ENCODE measurements at places on chromosomes 2 and 18.

GRCh38 chr18:79498662-79499061 lies 102.9 kb downstream of the NFATC1 start:
- DNase-seq, result no peak

- no peak for DNase-seq
These were observed 169.2 kb downstream of the LNPK start for GRCh38 chr2:175832866-175833265.

DNA sequence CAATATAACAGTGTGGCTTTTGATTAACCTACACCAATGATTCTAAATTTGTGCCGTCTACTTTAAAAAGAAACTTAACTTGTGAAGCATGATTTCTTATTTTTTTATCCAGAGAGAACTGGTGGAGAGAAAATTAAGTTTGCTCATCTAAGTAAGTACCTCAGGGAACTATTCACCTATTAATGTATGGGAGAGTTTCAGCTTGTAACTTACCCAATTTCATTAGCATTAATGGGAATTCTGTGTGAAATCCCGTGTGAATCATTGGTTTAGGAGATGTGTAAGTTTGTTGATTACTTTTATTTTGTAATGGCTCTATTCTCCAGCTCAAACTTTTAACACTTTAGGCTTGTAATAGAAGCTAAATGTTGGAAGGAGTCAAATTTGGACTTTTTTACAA lies 1061.5 kb downstream of the TDRD15 start:
- DNase-seq, result no peak

- no peak for DNase-seq
These were observed 27.8 kb upstream of the ICOS start for GRCh38 chr2:203908797-203909185.

DNA sequence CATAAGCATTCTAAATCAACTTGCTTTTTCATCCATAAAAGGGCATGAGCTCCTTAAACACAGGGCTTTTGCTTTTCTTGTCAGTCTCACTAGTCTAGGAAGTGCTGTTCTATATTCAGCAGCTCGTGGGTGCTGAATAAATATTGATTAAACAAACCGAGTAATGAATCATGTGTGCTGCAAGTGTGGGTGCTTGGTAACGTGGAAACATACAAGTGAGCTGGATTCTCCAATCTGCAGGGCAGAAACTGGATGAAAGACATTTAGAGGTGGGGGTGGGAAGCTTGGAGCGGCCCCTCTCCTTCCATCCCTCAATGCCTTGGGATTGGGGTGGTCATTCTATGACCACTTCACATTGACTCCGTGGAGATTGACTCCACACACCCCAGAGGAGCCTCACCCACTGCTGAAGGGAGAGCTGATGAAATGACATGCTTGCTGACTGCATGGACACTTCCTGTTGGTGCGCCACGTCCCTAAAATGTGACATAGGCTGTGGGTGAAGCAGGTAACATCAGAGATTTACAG lies 114.6 kb downstream of the DOCK10 start:
- no peak for DNase-seq

DNA sequence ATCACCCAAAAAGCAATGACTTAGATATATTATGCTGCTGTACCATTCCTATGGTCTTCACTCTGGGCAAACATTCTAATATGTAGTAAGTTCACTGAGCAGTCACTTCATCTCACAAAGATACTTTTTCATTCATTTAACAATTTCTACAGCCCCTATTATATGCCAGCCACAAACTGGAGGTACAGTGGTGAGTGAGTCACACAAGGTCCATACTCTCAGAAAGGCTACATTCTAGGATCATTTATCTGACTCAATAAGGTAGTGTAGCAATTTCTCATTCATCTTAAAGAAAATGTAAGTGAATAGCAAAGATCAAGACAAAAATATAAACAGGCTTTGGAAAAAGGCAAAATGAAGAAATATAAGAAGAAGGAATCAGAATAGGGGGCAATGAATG lies 40.5 kb downstream of the NHEJ1 start:
- DNase-seq, result no peak

GRCh38 chr18:27964811-27965210 lies 212.1 kb downstream of the CDH2 start:
- no peak for DNase-seq

- peak; percentile 16 for DNase-seq
These were observed 138.8 kb downstream of the MCFD2 start for GRCh38 chr2:46776687-46777327.

DNA sequence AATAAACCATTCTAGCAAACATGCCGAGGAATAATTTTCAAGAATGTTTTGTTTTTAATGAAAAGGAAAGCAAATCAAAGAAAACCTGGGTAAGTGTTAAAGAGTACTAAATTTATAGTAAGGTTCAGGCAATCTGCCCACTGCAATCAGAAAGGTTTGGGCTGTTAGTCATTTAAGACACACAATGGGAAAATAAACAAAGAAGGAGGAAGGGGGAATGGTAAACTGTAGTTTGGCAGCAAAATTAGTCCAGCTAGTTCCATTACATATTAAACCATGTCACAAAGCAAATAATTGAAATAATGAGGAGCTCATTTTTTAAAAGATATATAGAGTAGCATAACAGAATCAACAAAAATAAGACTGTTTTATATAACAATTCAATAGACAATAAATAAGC lies 87.5 kb upstream of the COPS8 start:
- peak; percentile 78 for DNase-seq

DNA sequence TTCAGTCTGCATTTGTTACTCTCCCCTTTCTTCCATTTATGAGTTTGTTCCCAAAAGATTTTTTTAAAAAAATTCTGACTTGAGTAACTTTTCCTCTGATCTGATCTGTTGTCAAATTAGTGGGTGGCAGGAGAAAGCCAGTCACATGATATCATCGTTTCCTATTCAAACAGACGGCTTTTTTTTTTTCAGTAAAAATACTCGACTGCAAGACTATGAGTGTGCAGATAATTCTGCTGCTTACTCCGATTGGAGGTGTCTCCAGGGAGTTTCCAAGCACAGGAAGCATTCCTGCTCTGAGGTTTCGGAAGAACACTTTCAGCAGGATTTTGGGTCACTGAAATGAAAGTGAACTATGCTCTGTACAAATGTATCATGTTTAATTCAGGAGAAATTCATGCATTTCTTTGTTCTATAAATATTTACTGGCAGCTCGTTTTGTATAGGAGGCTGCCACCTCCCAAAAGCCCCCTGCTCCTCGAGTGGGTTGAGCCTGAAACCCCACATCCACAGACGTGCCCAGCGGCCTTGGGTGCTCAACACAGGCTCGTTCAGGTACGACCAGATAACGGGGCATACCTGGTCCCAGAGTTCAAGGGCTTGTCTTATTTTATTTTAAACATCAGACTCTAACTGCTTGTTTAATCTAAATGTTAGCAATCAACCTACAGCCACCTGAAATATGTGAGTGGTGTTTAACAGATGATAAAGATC lies 126.9 kb upstream of the ZNF516 start:
- no peak for DNase-seq

DNA sequence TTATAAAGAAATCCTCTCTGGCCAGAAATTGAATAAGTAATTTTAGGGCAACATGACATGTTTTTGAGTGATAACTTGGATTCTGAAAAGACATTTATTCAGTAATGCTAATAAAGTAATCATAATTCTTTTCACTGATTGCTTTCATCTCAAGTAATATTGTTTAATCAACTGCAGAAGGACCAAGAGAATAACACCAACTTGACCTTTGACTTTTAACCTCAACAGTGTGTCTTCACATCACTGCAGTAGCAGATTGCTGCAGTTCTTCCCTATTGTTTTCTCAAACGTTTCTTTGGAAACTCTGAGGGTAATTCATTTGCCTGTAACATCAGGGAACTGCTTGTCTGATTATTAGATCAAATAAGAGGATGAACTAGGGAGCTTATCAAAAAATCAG lies 104.9 kb upstream of the UPP2 start:
- DNase-seq, result no peak

DNA sequence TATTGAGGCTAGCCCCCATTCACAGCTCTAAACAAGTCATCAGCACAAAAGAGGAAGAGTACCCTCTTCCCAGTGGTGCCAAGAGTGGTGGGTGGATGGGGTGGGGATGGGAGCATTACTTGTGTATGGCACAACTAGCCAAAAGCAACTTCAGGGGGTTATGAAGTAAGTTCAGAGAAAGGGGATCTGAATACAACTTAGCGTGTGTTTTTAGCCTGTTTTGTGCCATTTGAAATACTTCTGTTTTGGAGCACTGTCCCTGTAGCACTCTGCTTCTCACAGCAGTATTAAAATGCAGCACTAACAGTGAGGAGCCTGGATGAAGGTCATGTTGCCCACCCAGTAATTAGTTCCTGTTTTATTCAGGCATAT lies 113.5 kb downstream of the CRIM1 start:
- DNase-seq, result no peak

DNA sequence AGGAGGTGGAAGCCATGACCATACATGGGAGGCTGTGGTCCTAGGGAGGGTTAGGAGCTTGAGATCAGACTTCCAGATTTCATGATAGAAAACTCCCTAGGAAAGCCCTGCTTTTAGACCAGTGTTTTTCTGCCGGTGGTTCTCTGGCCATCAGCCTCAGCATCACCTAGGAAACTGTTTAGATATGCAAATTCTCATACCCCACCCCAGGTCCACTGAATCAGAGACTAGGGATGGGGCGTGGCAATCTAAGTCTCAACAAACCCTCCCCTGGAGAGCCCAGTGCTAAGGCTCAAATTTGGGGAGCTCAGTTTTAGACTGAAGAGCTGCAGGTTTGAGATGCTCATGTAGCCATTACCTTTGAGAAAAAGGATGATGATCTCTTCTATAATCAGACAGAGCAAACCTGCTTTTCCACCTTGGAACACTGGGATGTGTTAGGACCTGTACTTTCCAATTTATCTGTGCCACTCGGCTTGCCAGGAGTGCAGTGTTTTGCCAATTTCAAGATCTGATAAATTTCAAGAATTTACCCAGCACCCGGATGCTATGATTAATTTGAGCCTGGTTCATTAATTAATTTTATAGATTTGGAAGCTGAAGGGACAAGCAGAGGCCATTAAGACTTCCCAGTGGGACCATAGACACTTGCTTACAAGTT lies 31.5 kb upstream of the LYPD6B start:
- DNase-seq, result no peak

DNA sequence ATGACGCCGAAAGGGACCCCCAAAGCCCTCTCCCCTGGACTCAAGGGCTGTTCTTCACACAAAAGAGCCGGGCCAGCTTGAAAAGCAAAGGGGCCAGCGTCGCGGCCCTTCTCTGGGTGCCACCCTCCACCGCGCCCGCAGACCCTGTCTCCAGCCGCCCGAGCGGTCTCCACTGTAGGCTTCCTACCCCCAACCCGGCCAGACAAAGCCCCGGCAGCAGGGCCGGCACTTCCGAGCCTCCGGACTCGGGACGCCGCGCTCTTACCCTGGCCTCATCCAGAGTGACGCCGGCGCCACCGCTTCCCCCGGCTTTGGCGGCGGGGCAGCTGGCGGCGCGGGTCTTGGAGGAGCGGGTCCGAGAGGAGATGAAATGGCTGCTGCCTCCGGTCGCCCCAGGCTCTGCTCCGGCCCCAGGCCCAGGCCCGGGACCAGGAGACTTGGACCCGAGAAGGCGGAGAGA lies 603 bp downstream of the ATAD2B start:
- DNase-seq, result no peak

DNA sequence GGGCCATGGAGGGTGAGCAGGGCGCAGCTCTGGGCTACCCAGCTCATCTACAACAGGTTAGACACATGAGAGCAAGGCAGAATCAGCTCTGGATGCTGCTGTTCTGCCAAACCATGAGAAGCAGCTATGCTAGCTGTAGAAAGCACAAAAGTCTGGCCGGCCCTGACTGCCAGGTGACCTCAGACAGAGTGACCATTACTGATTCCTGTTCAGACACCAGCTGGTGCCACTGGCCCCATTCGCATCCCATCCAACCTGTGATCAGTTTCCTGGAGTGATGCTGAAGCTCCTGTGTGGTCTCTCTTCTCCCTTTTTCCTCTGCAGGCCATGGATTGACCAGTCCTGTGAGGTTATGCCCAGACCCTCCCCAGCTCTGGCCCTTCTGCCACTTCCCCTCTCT lies 14.3 kb downstream of the RBMS1 start:
- DNase-seq, result no peak

- no peak for DNase-seq
These were observed 245.4 kb downstream of the ATAD2B start for GRCh38 chr2:23681356-23682140.

GRCh38 chr2:202592566-202592965 lies 42.2 kb upstream of the FAM117B start:
- no peak for DNase-seq

GRCh38 chr2:99414566-99414965 lies 75.3 kb downstream of the REV1 start:
- no peak for DNase-seq

GRCh38 chr2:22454826-22455485 lies 930.0 kb upstream of the KLHL29 start:
- no peak for DNase-seq

DNA sequence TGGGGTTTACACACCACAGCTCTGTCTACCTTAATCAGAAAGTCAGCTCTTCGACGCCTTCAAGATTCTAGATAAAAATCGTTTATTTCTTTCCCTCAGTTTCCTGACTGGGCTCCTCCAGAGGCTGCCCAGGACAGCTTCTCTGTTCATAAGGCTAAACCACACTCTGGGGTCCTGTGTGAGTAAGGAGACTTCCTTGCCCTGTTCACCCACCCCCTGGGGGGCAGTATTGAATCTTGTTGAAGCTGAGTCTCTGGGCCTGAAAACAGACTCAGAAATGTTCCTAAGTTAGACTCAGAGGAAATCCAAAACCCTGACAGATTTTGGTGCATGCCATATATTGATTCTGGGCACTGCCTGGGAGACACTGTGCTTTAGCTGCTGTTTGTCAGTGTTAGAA lies 43.0 kb downstream of the G6PC2 start:
- no peak for DNase-seq

GRCh38 chr2:170180031-170180566 lies 2.2 kb downstream of the MYO3B start:
- DNase-seq, result no peak

GRCh38 chr18:70553936-70554260 lies 265.1 kb downstream of the SOCS6 start:
- no peak for DNase-seq

- DNase-seq, result no peak
These were observed 227.0 kb upstream of the COPS8 start for GRCh38 chr2:236858661-236859060.

DNA sequence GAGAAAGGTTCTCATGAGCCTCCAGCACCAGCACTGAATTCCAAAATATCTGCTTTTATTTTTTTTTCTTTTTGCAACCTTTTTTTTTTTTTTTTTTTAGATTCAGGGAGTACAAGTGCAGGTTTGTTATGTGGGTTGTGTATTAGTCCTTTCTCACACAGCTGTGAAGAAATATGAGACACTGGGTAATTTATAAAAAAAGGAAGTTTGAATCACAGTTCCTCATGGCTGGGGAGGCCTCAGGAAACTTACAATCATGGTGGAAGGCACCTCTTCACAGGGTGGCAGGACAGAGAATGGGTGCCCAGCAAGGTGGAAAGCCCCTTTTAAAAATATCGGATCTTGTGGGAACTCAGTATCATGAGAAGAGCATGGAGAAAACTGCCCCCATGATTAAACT lies 7.9 kb upstream of the TMX3 start:
- DNase-seq, result no peak

DNA sequence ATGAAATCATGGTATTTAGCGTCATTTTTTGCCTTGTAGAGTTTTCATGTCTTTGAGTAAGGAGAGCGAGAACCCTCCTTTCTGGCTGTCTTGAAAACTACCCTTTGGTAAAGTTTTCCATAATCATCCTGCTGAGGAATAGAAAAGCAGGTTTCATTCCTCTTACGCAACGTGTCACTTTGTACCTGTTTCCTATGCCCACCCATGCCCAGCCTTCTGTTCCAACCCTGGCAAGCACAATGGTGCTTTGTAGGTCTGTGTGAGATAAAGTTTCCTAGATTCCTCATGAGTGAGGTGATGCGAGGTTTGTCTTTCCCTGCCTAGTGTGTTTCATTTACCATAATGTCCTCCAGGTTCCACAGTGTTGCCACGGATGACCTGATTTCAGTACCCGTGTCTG lies 29.3 kb downstream of the CCDC74A start:
- no peak for DNase-seq

All from NCI-H2029 treated with DMSO at 0.1 percent for 48 hours (cell line).